Stimulated activated CD4-positive, alpha-beta T cell treated with anti-CD3 and anti-CD28 coated beads, Interleukin-4, amount 100 ng/mL, for 4 hours (primary cell): ENCODE measurements at places on chromosomes 12 and 14.

GRCh38 chr12:78886719-78887407, 22.3 kb downstream of the SYT1 start:
- DNase-seq = no peak

DNA sequence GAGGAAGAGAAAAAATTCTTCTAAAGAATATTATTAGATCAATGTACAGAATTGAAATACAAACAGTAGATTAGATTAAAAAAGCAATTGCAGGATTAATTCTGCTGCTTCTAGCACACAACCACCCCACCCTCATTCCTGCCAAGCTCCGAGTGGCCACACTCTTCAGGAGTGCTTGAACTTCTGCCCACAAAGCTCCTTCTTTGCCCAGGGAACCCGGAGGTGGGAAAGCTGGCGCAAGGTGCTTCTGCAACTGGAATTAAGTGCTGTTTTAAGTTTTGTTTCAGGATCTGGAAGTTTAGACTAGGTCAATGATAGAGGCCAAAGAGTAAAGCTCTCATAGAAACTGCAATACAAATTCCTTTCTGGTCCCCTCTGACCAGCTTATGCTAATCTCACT, 94.1 kb upstream of the BMP4 start:
- DNase-seq = no peak

- no peak for DNase-seq
Observed at GRCh38 chr14:83282706-83283105, 1749.1 kb upstream of the SEL1L start.

DNA sequence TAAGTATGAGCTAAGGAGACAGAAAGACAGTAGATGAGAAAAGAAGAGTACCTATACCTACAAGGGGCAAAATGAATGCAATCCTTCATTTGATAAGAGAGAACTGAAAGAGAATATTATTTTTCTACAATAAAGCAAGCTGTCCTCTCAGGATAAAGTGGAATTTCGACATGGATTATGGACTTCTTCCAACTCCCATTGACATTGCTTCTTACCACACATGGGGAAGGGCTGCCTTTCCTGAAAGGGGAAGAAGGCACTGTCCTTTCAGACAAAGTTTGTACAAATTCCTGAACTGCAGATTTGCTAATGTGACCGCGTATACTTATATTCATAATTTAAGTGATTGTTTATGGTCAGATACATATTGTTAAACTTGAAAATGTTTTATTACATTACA, 4.3 kb upstream of the HEBP1 start:
- no peak for DNase-seq

GRCh38 chr14:63725786-63726460, 1.9 kb downstream of the SGPP1 start:
- no peak for DNase-seq
